ENCODE measurements at places on chromosomes 5 and 9.

DNA sequence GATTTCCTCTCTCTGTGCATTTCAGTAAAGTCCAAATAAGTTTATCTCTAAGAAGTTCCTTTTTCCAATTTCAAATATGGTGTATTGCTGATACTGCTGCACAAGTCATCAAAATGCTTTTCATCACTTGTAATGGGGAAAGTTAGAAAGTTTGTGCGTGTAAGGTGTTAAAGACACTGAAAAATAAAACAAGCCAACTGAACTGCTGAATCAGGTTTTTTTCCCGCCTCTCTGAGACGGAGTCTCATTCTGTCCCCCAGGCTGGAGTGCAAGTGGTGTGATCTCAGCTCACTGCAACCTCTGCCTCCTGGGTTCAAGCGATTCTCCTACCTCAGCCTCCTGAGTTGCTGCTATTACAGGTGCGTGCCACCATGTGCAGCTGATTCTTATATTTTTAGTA lies 400.9 kb downstream of the LRRC70 start:
- no peak for DNase-seq

- DNase-seq, result no peak
Measured at GRCh38 chr5:93382188-93382825, 198.7 kb downstream of the NR2F1-AS1 start.

GRCh38 chr9:113481176-113481787 lies 17.8 kb downstream of the RGS3 start:
- no peak for DNase-seq

GRCh38 chr9:74824654-74825053 lies 63.1 kb downstream of the TRPM6 start:
- DNase-seq, result no peak

Data from cortex of kidney (tissue), 1 donor.